Fibroblast of mammary gland (primary cell): ENCODE measurements at places on chromosomes 12 and 14.

GRCh38 chr12:47190271-47190750, 110.6 kb upstream of the AMIGO2 start:
- no peak for DNase-seq

- DNase-seq = peak; percentile 90
These were observed 56.5 kb downstream of the HCAR2 start for GRCh38 chr12:122646517-122647217.

DNA sequence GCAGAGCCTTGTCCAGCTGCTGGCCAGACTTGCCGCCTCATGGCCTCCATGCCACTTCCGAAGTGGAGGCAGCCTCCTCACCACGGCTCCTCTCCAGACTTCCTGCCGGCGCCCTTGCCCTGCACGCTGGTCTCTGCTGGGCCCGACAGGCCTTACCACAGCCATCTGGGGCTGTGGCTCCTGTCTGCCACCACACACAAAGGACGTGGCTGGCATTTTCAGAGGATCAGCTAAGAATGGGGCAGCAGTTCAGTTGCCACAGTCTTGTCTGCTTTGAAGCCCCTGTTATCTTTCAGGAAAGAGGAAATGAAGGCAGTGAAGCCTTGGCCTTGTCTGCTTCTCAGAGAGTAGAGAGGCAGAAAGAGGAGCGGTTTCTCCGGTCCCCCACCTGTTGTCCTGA, 178.0 kb upstream of the FKBP4 start:
- DNase-seq = no peak

DNA sequence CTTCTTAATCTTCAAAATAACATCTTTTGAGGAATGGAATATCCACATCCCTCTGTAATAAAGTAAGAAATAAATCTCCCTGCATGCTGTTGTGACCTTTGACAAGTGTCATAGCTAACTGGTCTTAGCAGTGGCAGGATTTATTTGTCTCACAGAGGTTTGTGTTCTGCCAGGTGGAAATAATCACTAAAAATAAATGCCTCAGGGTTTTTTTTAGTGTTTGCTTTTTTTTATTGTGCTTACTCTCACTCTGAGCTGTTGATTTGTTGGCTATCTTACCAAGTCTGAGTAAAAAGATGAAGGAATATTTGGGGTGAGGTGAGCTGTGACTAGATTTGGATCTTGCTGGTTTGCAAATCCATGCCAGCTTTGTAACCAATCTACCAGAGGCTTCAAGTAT, 285.4 kb downstream of the ALG10B start:
- no peak for DNase-seq

DNA sequence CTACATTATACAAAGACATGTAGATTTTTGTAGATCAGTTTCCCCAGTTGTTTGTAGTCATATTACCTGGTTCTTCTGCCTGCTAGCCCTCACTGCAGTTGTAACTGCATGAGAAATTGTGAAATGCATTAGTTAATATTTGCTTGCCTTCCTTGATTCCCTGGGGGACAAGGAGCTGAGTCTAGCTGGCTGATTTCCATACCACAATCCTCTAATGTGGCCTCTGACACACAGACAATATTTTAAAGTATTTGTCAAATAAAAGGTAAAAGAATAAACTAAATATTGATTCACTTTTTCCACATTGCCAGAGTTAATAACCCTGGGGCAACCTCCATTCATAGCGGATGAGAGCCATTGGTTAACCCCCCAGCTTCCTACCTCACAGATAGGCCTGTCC, 128.8 kb upstream of the TMEM132C start:
- DNase-seq = no peak

- DNase-seq = no peak
These were observed 421.9 kb downstream of the LRFN5 start for GRCh38 chr14:42028607-42029006.
